ENCODE measurements at places on chromosomes 11 and 22. TPM values are rescaled to one million over a fixed set of nuclear protein-coding genes. Genes with fewer than 3 reads are reported as not detected.

NLRX1 gene
- 3.3 TPM for total RNA-seq

MYRF gene
- total RNA-seq, result 1.6 TPM

CEP126 gene
- total RNA-seq, result 1.1 TPM

RFPL1 gene
- total RNA-seq, result not detected

GLB1L2 gene
- total RNA-seq, result under 0.01 TPM

- DNase-seq, result no peak
Observed at GRCh38 chr22:28929197-28929596, 45.8 kb downstream of the ZNRF3 start.

GRCh38 chr11:114314096-114314495 lies 17.9 kb downstream of the NNMT start:
- no peak for DNase-seq

- no peak for DNase-seq
Observed at GRCh38 chr11:61765550-61766253, 13.3 kb downstream of the MYRF start.

DNA sequence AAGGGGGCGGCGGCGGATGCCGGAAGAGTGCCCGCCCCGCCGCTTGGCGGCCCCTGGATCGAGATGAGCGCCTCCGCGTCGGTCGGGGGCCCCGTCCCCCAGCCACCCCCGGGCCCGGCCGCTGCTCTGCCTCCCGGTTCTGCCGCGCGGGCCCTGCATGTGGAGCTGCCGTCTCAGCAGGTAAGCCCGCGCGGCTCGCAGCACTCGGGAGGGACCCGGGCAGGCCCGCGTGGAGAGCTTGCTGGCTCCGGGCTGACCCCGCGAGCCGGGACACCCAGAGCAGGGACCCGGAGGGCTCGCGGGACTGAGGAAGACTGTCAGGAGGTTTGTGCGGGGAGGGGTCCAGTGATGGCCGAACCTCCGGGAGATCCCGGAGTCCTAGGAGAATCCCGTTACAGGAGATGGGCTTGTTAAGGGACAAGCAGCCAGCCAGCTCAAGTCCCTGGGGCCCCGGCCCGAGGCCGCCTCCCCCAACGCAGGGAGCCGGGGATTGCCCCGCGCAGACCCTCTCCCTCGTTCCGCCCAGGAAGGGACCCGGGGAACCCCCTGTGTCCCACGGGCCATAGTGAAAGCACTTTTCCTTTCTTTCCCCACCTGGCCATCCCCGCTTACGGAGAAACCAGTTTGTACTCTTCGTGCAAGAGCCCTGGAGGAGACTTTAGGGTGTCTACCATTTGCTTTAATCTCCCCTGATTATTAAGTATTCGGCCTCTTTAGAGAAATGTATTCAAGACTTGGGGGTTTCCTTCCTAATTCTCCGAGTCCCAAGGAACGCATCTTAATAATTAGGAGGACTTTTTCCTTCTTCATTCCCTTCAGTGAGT lies 547 bp downstream of the UVRAG start:
- peak; percentile 29 for DNase-seq

DNA sequence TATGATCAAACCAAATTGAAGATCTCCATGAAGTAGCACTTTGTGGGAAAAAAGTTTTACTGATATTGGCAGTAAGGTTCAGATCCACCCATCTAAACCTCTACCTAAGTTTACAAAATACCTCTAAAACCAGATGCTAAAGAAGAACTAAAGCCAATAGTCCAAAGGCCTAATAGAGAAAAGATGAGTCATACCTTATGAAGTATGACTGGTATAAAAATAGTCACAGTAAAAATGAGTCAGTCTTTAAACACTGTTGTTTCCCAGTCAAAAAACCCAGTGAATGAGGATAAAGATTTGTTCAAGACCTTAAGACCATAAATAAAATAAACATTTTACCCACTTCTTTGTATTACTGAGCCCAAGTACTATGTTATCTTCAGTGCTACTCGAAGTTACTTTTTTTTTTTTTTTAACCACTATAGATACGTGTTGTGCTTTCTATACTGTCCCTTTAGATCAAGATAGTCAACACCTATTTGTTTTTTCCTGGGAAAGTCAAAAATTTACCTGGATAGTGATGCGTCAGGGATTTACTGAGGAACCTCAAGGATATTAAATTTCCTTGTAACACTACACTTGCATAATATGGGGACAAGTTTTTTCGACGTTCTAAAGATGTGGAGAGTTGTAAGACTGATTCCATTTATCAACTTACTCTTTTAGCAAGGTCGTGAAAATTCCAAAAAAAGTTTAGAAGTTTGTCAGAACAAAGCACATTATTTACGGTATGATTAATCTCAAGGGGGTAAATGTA lies 87.3 kb downstream of the CCDC73 start:
- DNase-seq, result peak; percentile 82

DNA sequence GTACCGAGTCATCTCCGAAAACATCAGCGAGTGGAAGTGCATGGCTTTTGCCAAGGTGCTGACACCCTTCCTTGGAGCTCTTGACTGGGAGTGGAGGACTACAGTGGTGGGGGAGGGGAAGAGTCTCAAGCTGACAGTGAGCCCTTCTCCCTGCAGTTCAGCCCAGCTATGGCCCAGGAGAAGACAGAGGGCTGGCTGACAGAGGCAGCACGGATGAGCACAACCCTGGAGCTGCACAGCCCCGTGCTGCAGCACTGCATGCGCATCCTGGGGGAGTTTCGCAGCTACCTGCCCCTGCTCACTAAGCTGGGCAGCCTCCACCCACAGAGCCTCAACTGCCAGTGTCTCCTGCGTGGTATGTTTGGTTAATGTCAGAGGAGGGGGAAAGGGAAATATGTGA lies 41.4 kb downstream of the DNHD1 start:
- DNase-seq, result no peak

- DNase-seq, result no peak
Observed at GRCh38 chr22:42785706-42786499, 65.2 kb upstream of the A4GALT start.

DNA sequence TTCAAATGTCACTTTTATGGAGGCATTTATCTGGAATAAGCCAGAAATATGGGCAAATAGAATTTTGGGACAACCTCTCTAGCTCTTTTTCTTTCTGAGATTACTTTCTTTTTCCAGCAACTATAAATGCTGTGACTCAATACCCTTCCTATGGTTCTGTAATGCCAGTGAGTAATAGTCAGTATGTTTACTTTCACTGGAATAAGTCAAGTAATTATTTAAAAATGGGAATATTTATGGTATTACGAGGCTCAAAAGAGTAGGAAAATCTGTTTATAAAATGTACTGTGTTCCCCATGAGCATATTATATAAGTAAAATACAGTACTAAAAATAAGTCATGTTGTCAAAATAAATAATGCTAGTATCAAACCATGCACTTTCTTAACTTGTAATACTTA lies 750.5 kb downstream of the LUZP2 start:
- peak; percentile 67 for DNase-seq

DNA sequence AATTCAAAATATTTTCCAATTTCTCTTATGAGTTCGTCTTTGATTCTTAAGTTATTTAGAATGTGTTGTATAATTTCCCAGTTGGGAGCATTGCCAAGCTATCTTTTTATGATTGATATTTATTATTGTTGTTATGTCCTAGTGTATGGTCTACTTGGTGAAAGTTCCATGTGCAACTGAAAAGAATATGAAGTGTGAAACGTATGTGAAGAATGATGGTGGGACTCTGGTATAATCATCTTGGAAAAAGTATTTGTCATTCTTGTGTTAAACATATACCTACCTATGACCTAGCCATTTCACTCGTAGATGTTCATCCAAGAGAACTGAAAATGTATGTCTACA lies 12.0 kb upstream of the GNB1L start:
- no peak for DNase-seq

- DNase-seq, result no peak
Observed at GRCh38 chr11:69396051-69396947, 85.2 kb upstream of the LINC01488 start.

All from IMR-90 (cell line).